ENCODE measurements at places on chromosomes 7 and 10.

GRCh38 chr7:80244206-80244916 is 109.7 kb downstream of the GNAI1 start:
- no peak for DNase-seq

DNA sequence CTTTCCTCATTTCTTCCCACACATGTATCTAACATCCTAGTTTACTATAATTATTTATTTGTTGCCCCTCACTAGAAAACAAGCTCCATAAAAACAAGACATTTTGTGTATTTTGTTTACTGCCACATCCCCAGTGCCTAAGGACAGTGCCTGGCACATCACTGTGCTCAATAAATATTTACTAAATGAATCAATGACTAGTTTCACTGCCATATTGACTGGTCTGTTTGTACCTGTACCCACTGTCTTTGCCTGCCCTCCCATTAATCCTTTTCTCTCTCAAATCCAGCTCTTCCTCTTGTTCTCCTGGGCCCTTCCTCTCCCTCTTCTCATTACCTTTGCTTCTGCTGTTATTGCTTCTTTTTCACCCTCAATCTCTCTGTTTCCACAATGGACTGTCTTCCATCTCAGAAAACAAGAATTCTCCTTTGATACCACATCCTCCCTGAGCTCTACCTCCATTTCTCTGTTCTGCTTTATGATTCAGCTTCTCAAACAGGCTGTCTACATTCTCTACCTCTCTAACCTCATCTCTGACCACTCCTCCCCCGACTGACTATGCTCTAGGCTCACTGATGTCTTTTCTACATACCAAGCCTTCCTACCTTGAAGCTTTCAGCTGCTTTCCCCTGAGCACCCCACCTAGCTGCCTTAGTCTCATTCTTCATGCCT is 8.3 kb upstream of the FAM133B start:
- DNase-seq, result no peak

GRCh38 chr10:124554085-124554858 is 92.6 kb downstream of the LHPP start:
- DNase-seq, result no peak

DNA sequence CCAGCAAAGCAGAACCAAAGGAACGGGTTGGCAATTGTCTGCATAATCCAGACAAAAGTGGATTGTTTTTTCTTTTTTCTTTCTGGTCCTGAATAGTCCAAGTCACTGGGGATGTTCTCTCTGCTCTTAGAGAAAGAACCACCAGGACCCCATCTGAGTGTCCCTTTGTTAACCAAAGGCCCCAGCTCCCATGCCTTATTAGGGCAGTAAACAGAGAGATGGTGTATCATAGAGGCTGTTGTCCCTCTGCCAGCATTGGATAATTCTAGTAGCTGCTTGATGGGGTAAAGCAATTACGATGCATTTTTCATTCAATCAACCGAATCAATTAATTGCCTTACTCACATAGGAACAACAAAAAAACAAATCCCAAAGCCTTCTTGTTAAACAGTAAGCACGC is 213.0 kb downstream of the BUB3 start:
- no peak for DNase-seq

DNA sequence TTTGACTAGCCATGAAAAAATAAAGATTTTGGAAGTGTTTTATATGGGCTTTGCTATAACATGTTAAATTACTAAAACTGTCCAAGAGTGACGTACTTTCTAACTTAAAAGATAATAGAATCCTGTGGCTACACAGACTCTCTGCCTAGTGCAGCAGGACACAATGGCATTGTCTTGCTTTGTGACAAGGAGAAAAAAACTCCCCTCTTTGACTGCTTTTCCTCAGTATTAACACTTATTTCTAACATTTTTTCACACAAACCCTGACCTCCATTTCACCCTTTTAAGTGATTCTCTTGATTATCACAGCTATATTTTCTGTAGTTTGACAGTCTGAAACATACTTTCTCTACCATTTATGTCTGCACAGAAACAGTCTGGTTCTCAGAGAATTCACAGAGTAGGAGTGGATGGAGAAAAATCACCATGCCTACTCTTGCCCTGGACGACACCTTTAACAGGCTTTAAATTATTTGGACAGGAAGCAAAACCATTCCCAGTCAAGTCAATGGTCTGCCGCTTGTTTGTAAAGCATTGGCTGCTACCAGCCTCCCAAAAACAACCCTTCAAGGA is 336.3 kb upstream of the SMIM30 start:
- DNase-seq, result no peak

DNA sequence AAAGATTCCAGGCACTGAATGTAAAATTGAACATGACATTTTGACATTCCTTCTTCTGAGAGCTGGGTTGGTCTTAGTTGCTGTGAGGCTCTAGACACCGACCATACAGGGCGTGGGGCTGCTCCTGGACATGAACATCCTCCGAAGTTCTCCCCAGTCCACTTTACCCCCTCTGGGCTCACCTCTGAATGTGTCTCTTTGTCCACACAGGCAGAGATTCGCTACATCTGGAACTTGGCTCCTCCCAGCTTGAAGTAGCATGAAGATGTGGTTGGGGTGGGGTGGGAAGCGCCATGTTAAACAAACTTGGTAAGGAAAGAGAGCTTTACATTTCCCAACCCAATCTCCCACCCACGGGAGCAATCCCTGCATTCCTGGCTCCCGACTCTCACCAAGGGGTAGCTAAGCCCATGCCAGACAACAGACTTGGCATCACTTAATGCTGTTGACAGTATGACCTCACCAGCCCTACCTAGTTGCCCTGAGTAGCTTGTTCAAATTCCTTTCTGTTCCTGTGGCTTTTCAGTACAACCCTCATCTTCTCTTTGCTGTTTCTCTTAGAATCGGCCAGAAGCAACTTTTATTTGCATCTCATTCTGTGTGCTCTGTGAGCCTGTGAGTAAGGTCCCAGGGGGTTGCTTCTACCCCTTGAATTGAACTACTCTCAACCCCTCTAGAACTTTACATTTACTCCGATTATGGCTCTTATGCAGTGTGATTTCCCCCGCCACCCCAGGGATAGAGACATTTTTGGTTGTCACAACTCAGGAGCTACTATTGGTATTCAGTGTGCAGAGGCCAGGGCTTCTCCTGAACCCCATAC is 211.4 kb downstream of the SEC23IP start:
- DNase-seq, result no peak

GRCh38 chr10:14742815-14743214 is 31.9 kb downstream of the FAM107B start:
- DNase-seq, result no peak
